Thoracic aorta (tissue), 2 donors: ENCODE measurements at places on chromosomes 11 and 22.

DNA sequence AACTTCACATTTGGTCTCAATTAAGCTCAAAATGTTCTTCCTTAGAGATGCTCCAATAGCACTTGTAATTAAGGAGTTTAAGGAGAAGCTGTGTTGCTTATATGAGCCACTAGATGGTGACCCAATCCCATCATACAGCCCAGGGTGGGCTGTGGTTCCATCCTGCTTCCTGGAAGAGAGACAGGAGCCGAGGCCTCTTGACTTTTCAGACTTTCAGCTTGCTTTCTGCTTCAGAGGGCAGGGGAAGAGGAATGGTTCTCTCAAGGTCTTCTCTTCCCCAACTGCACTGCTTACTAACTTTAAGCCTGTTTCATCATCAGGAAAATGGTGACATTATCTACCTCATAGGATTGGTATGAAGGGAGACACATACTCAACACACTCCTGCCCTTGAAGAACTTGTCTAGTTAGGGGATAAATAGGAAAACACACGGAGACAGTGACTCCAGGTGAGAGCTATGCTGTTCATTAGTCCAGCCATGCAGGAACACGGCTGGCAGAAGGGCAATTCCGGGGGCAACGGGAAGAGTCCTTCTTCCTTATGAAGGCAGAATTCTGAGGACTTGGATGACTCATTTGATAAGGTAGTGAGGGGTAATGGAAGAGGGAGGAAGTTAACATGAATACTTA is 20.1 kb downstream of the TMEM218 start:
- no peak for DNase-seq

DNA sequence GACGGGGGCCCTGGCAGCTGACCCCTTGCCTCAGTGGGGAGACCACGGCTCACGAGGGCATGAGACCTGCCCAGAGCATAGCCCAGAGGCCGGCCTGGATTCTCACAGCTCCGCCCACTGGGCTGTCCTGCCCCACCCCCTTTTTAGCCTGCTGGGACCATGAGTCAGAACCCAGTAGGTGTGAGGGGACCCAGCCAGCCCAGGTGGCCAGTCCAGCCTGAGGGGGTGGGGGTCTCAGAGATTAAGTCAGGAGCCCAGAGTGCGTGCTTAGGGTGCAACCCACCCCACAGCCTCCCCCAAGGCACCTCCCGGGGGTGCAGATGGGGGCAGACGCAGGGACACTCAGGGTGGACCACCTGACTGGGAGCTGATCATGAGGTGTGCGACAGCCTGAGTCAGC is 40.1 kb upstream of the PPARA start:
- DNase-seq: no peak

DNA sequence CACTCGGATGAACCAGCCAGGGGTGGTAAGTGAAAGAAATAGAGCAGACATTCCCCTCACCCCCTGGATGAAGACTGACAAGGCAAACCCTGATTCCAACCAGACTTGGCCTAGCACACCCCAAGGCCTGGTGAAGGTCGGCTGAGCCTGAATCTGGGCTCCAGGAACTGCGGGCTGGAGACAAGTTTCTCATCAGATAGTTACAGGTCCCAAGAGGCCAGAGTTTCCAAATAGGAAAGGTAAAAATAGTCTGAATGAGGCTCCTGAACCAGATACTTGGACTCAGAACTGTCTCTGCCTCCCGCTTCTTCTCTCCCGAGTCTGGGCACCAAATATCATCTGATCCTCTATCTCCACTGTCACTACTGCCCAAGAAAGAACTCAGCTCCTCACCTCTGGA is 7.8 kb downstream of the ZMAT5 start:
- DNase-seq: no peak

DNA sequence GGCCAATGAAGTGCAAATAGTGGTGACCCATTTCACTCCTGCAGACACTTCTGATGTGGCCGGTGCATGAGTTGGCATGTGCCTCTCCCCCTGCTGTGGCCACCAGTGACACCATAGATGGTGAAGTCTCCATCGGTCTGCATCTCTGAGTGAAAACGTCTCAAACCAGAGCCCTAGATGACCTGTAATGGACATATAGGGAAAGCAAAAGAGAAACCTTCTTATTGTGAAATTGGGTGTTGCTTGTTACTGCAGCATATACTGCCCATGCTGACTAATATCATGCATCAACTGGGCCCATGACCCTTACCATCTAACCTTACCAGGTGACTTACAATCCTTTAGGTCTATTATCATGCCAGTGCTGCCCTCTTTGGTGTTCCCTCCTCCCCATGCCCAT is 11.7 kb upstream of the VPS37C start:
- no peak for DNase-seq

DNA sequence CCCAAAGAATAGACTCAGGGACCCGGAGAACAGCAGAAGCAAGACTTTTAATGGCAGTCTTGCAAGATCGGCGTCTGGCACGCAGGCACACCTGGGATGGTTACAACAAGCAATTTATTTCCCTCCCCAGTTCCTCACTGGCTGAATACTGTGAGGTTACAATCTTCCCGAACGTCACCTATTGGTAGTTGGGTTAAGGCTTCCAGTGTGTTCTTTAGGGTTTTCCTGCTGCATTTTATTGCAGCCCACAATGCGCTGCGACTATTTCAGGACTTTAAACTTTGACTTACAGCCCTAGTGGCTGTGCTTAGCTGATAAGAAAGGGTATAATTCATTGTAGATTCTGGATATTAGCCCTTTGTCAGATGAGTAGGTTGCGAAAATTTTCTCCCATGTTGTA is 11.5 kb upstream of the TRIM68 start:
- DNase-seq: no peak

- no peak for DNase-seq
Observed at GRCh38 chr11:27459191-27459590, 13.4 kb downstream of the LGR4 start.

DNA sequence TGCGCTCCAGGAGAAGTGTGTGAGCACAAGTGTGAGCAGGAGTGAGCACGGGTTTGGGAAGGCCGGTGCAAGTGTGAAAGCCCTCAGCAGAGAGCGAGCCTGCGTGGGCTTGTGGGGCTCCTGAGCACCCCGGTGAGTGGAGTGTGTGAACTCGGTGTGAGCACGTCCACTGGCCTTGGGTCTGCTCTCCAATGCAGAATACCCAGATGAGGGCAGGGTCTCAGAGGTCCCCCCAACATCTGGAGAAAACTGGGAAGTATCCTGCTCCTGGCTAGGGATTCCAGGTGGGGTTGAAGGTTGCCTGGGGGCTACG is 1.2 kb downstream of the ESRRA start:
- no peak for DNase-seq

DNA sequence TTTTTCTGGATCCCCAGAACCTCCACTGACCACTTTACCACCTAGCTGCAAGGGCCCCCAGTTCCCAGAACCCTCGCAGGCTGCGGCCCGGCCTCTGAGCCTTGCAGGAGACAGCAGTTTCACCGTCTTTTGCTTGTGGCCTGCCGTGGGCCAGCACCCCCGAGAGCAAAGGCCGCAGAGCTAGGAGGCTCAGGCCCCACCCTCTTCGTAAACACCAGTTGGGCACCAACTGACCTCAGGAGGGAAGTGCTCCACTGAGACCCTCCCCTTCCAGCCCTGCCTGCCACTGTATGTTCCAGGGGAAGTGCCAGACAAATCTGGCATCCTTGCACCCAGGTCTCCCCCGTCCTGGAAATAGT is 23.4 kb upstream of the CREB3L1 start:
- no peak for DNase-seq

DNA sequence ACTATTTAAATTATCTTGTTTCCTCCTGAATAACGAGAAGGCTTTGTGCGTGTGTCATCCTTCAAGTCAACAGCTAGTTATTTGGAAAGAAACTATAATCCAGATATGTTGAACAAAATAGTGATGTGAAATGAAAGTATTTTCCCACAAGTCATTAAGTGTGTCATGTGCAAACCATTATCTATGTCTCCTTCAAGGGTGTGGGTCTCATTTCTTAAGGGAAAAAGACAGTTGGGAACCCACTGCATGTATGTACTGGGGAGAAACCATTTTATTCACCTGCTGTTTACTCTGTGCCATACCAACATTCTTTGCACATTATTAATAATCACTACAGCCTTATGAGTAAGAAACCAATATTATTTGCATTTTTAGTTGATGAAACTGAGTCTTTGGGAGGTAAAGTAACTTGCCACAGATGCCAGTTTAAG is 145.3 kb upstream of the CTSC start:
- no peak for DNase-seq

- DNase-seq: no peak
Observed at GRCh38 chr11:11296434-11296833, 56.6 kb downstream of the CSNK2A3 start.

GRCh38 chr11:59223611-59224010 is 10.9 kb upstream of the MPEG1 start:
- no peak for DNase-seq

DNA sequence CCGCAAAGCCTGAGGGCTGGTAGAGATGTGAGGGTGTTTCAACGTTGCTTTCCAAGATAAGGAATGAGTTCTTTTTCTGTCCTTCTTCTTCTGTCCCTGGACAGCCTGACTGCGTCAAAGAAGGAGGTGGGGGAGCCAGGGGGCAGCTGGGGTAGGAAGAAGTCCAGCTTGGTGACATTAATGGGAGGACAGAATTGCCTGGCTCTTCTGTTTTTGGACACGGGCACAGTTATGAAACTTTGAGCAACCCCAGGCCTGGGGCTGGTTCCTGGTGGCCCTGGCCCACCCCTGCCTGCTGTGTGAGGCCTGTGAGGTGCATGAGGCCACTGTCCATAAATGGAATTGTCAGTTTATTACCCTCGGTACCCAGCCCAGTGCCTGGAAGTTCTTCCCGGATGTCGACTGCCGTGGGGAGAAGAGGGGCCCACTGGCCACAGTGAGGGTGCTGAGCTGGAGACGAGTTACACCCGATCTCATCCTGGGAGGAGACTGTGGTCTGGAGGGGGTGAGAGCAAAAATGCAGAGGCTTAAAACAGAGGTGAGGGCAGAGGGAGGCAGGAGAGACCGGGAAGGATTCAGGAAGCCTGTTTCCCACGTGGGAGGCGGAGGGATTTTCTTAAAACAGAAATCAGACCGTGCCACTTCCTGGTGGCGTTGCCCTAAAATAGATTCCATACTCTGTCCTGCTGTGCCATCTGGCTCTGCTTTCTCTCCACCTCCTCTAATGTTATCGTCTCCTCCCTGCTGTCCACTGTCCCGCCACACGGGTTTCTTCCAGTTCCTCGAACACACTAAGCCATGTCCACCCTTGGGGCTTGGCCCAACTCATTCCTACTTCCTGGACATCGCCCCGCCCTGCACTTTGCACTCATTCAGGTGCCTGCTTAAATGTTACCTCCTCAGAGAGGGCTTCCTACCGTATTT is 59.7 kb upstream of the RASD2 start:
- no peak for DNase-seq

- DNase-seq: no peak
Observed at GRCh38 chr11:35598254-35599125, 19.8 kb upstream of the FJX1 start.

DNA sequence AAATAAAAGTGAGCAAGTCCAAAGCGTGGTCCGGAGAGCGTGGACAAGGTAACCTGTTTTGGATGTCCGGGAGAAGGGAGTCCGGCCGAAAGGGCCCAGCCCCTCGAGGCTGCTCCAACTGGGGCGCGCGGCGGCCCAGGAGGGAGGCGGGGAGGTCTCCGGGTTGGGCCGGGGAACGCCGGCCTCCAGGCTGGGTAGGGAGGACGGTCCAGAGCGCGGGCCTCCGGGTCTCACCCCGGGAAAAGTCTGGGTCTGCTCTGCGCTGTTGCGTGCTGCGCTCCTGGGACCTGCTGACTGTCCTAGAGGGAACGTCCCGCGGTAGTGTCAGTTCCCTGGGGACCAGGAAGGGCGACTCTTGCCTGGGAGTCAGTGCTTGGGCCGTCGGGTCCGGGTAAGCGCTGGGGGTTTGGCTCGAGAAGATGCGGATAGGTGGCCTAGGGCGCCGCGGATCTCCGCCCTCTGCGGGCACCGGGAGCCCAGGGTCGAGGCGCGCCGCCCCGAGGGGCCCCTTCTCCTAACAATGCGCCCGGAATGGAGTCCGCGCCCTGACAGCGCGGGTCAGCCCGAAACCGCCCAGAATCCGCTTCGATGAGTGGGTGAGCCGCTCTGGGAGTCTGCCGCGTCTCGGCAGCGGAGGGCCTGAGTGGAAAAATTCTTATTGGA is 988 bp upstream of the FLI1 start:
- no peak for DNase-seq

DNA sequence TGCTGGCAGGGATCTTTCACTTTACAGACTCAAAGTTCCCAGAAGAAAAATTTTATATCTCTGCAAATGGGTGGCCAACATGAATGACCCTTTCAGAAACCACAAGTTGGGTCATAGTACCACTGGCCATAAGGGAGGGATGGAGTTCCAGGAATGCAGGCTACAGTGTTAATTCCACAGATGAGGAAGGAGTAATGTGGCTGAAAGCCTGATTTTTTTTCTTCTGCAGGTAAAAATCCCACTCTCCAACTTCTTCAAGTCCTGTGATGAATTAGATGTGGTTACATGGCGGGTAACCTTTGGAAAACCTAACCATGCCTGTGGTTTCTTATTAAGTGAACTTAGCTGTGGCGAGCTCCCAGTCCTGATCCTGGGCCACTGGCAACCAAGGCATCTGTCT is 103.2 kb downstream of the SLC1A2 start:
- DNase-seq: no peak

GRCh38 chr11:63874511-63874910 is 35.6 kb downstream of the MARK2 start:
- DNase-seq: no peak

- DNase-seq: no peak
Observed at GRCh38 chr11:45113807-45114206, 32.6 kb upstream of the PRDM11 start.

DNA sequence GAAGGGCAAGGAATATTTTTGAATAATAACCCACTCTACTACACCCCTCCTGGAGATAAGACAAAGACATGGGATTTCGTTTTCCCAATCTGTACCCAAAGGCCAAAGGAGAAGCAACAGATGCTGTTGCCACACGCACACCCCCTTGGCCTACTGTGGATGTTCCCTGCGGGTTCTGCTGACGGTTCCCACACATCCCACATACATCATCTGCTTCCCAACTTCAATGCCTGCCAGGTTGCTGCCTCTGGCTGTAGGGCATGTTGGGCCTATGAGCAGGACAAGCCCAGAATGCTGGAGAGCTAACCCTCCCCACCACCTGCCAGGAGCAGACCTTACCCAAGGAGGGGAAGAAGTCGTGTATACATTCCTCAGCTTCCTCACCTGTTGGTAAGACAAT is 13.6 kb upstream of the RBFOX2 start:
- DNase-seq: no peak

GRCh38 chr11:15663777-15664218 is 549.1 kb downstream of the INSC start:
- DNase-seq: no peak
